ENCODE measurements at places on chromosomes 2 and 18.

GRCh38 chr2:200695191-200695590 lies 109.4 kb downstream of the AOX1 start:
- DNase-seq = no peak

DNA sequence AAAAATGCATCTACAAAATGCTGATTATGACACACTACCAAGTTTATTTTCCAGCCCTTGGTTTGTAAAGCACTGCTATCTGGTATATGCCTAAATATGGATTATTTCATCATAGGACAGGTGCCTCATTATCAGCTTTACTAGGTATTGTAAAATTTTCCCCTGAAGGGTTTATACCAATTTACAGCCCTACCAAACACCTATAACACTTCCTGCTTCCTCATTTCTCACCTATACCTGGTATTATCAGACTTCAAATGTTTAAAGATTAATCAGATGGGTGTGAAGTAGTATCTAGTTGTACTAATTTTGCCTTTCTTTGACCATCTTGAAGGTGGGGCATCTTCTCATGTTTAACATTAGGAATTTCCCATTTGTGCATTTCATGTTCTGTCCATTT lies 26.8 kb downstream of the RMND5A start:
- no peak for DNase-seq

- no peak for DNase-seq
These were observed 87.4 kb downstream of the RPRM start for GRCh38 chr2:153391131-153391530.

DNA sequence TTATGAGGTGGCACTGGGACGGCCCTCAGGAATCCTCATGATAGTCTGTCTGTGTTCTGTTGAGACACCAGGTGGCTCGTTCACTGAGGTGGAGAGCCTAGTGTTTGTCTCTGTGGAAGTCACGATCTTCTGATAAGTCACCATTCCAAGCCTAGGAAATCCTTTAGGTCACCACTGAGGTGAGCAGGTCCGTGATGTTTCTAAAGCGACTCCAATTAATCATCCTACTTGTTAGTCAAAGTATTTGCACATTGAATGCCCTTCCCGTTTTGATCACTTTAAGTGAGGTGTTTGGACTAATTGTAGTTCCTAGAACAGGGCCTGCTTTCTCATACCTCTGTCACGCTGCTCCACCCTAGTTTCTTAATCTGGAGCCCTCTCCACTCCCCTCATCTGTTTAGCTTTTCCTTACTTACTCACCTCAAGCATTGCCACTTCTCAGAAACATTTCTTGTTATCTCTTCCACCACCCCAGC lies 28.0 kb upstream of the DSG3 start:
- DNase-seq = no peak

DNA sequence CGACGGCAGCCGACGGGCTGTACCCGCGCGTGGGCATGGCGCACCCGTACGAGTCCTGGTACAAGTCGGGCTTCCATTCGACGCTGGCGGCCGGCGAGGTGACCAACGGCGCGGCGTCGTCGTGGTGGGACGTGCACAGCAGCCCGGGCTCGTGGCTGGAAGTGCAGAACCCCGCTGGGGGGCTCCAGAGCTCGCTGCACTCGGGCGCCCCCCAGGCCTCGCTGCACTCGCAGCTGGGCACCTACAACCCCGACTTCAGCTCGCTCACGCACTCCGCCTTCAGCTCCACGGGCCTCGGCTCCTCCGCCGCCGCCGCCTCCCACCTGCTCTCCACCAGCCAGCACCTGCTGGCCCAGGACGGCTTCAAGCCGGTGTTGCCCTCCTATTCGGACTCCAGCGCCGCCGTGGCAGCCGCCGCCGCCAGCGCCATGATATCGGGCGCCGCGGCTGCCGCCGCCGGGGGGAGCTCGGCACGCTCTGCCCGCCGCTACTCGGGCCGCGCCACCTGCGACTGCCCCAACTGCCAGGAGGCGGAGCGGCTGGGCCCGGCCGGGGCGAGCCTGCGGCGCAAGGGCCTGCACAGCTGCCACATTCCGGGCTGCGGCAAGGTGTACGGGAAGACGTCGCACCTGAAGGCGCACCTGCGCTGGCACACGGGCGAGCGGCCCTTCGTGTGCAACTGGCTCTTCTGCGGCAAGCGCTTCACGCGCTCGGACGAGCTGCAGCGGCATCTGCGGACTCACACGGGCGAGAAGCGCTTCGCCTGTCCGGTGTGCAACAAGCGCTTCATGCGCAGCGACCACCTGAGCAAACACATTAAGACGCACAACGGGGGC lies 2.0 kb downstream of the SP9 start:
- DNase-seq = peak; percentile 75

GRCh38 chr2:28630341-28630740 lies 121.3 kb upstream of the PPP1CB start:
- no peak for DNase-seq

DNA sequence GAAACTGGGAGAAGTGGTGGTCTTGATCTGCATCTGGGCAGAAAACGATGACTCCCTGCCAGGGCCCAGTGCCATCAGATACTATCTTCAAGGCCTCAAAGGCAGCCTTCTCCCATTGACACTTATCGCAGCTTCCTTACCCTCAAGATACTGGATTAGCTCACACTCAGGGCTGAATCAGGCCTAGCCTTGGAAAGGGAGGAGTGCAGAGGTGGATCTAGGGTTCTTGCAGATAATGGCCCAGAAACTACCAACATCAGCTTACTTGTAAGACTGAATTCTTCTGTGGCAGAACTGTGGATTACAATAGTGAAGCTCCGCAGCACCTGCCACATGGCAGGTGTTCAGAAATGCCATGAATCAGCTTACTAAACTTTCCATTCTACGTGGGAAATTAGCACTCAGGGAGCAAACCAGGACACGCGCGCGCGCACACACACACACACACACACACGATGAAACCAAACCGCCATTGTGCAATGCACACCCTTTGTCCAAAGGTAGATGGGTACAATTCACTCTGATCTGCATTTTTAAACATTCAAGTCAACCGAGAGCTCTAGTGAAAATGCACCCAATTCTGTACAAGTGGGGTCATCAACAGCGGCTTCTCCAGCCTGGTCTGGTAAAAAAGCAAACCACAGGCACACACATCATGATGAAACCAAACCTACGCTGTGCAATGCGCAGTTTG lies 26.3 kb upstream of the TMEM182 start:
- peak; percentile 59 for DNase-seq

- DNase-seq = no peak
These were observed 365.9 kb downstream of the LRRTM1 start for GRCh38 chr2:79938648-79939047.

- no peak for DNase-seq
These were observed 163.2 kb upstream of the KLF7 start for GRCh38 chr2:207328944-207329386.

DNA sequence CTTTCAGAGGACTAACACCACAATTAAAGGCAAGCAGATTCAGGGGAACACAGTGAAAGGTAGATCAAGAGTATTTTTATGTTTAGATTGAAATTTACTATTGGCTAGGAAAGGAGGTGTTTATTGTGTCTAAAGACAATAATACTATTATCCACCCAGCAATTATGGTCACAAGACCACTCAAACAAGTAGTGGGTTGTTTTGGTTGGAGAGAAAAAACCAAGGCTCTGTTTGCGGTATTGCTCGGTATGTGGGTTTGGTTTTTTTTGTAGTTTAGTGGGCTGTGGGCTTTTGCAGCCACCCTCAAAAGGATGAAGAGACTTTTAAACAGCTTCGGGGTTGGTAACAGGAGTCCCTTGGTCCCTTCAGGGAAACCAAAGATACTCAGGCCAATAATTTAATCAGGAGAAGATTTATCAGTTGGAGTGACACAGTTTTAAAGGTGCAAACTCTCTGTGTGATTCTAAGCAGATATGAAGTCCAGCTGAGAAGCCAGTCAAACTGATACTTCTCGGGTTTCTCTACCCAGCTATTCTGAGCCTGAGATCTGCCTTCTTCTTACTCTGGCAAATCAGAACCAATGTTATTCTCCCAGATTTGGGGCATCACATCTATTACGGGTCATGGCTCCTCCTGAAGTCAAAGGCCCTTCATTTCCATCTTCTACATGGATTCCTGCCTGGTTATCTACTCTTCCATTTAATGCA lies 55.3 kb downstream of the DCC start:
- no peak for DNase-seq

GRCh38 chr2:147594038-147594437 lies 250.8 kb upstream of the ACVR2A start:
- no peak for DNase-seq

DNA sequence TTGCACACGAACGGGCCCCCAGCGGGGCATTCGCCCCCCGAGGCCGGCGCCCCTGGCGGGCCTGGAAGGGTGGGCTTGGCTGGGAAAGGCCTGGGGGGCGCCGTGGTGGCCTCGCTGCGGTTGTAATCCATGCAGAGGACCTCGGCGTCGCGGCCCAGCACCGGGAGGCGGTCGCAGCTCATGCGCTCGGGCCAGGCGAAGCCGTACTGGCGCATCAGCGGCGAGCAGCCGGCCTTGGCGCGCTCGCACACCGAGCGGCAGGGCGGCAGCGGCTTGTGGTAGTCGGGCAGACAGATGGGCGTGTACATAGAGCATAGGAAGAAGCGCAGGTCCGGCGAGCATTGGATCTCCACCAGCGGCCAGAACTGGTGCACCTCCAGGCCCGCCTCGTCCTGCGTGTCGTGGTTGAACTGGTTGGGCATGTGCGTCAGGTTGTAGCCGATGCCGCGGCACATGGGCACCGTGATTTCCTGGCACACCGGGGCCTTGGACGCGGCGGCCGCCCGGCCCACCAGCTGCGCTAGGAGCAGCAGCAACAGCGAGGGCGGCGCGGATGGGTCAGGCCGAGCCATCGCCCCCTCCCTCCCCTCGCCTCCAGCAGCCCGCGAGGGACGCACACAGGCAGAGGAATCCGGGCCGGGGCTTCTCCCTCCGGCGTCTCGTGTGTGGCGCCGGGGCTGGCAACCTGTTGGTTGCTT lies 1.4 kb downstream of the FZD5 start:
- DNase-seq = peak; percentile 82

- DNase-seq = no peak
These were observed 262.7 kb upstream of the THSD7B start for GRCh38 chr2:136502660-136503059.

DNA sequence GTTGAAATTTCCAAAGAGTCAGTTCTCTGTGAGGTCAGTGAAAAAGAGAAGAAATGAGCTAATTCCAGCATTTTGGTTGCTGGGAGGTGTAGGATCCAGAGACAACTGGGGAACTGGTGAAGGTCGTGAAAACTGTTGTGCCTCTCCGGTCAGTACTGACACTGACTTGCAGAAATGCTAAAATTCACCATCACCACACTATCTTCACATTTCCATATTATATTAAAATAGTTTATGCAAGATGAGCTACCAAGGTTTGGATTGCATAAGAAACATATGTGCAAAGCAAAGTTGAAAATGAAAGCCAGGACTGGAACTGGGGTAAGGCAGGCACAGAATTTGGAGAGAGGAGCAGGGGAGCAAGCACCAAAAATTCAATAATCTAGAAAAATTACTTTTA lies 21.8 kb downstream of the RIT2 start:
- no peak for DNase-seq

DNA sequence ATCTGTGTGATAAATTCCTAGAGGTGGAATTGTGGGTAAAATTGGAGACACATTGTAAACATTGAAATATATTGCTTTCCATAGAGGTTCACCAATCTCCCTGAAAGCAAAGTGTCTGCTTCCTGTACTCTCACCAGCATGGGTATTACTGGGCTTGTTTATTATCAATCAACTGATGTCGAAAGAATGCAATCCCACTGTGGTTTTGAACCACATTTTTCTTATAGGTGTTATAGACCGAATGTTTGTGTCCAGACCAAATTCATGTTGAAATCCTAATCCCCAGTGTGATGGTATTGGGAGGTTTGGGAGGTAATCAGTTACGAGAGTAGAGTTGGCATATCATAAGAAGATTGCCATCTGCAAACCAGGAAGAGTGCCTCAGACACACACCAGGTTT lies 1212.4 kb downstream of the LRP1B start:
- DNase-seq = no peak

DNA sequence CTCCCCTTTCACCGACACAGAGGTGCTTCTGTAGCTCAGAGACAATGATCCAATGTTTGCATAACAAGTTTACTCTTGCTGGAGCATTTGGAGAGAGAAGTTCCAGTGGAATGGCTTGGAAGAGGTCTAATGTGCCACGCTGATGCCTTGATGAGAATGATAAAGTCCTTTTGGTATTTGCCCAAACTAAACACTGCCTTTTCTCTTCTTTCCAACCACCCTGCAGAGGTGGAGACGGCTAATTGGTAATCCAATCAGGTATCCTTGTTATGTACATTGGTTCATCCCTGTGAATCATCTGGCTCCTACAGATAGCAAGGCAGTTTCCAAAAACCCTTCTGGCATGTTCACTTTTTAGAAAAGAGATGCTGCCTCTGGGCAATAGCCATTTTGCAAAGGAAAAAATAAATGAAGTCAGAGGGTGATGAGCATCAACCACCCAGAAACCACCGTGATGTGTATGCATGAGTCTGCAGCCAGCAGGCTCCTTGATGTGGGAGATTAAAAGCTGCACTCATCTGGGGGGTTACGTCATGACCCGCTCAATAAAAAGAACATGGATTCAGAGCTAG lies 40.6 kb downstream of the KIAA2012 start:
- no peak for DNase-seq

DNA sequence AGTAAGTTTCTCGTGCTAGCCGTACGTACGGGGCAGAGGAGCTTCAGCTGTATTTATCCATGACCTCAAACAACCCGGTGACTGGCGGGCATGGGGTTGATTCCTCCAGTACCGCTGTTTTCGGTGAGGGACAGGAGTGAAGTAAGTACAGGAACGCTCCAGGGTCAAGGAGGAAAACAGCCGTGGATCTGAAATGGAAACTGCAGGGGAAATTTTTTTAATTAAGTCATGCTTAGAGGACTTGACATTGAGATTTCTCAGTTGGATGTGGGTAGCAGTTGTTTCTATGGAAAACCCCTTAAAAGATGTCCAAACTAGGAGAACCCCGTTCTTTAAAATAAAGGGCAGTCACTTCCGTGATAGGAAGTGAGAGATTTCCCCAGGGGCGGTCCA lies 1.2 kb downstream of the RAB12 start:
- DNase-seq = peak; percentile 77

- no peak for DNase-seq
These were observed 154.4 kb upstream of the CREB1 start for GRCh38 chr2:207375207-207375875.

GRCh38 chr2:105876191-105876590 lies 131.5 kb downstream of the NCK2 start:
- DNase-seq = no peak

GRCh38 chr18:73927496-73927895 lies 220.1 kb downstream of the FBXO15 start:
- no peak for DNase-seq

DNA sequence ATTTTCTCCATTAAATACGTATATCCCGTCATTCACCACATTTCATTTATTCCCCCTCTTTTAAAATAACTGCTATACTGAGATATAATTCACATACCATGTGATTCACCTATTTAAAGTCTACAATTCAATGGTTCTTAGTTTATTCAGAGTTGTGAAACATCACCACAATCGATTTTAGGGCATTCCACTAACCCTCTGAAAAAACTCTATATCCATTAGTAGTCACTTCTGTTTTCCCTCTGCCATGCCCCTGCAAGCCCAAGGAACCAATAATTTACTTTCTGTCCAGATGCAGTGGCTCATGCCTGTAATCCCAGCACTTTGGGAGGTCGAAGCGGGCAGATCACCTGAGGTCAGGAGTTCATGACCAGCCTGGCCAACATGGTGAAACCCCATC lies 95.5 kb upstream of the FZD5 start:
- DNase-seq = no peak

- peak; percentile 23 for DNase-seq
These were observed 911.4 kb upstream of the ZEB2 start for GRCh38 chr2:145431181-145431951.
